Amniotic epithelial cell (primary cell): ENCODE measurements at places on chromosomes 5 and 9.
A peak's percentile ranks its signal among the peaks of the same experiment; 100 is the strongest.

DNA sequence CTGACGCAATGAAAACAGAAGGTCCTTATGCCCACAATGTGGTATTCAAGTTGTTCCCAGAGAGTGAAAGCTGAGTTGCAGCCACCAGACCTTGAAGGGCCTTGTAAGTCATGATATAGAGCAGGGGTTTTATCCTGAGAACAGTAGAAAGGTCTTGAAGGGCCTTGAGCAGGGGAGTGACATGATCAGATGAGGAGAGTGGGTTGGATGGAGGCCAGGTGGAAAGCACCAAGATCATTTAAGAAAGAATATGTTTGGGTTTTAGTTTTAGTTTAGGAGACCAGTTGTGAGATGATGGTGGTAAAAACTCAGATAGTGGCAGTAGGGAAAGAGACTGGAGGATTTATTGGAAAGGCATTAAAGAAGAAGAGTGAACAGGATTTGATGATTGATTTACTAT is 5.9 kb downstream of the ITGA2 start:
- DNase-seq = no peak

DNA sequence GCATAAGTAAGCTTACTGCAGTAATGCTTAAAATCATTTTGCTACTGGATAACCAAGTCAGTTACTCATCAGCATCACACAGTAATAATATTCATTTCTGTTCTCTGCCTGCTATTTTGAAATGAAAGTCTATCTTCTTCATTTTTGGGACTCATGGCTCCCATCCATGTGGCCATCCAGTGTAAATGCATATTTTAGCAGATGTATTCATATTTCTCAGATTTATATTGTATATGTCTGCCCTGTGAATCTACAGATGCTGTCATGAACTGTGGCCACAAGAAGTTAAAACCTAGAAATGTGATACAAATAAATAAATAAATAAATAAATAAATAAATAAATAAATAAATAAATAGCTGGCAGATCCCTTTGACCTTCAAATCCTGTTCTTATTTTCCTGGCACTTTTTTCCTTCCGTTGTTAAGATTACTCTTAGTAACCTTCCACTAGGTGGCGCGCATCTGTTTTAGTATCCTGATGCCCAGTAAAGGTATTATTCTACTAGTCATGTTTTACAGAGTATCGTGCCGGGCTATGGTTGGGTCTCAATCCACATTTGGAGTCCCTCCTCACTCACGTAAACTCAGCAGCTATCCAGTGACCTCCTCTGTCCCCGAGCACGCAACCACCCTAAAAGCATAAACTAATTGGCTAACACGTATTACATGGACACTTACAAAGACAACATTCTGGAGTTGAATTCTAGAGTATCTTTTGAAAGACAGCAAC is 79.2 kb upstream of the IL7R start:
- DNase-seq = peak; percentile 85

GRCh38 chr5:124410539-124411488 is 335.6 kb downstream of the ZNF608 start:
- peak; percentile 33 for DNase-seq

DNA sequence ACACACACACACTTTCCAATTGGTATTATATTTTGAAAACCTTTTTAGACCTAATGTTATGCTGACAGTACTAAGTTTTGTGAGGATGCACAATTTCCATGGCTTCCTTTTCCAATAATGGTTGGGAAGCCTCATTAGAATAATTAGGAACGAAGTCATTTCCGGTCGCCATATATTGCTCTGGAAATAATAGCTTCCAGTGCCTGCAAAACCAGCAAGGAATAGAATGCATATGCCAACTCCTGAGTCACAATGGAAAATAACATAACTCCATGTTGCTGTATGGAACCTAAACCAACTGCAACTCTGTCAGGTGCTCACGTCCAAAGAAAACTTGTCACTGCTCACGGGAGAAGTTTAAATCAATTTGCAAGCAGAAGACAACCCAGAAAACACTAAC is 222.0 kb downstream of the EBF1 start:
- DNase-seq = no peak

DNA sequence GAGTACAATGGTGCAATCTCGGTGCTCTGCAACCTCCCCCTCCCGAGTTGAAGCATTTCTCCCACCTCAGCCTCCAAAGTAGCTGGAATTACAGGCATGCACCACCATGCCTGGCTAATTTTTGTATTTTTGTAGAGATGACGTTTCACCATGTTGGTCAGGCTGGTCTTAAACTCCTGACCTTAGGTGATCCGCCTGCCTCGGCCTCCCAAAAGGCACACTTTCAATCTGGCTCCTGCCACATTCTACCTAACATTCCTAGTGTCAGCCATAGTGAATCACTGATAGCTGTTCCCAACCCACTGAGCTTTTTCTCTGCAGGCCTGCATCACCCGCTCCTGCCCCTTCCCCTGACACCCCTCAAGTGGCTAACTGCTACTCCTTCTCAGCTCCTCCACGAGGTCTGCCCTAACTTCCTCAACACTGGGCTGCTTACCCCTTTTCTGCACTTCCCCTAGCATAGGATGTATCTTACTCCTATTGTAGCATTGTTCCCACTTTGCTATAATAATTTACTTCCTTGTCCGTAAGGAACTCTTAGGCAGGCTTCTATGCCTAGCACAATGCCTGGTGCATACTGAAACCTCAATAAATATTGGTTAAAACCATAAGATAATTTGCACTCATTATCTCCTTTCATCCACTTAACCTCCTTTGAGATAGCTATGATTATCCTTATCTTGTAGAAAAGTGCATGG is 42.0 kb upstream of the LIFR start:
- DNase-seq = peak; percentile 46

DNA sequence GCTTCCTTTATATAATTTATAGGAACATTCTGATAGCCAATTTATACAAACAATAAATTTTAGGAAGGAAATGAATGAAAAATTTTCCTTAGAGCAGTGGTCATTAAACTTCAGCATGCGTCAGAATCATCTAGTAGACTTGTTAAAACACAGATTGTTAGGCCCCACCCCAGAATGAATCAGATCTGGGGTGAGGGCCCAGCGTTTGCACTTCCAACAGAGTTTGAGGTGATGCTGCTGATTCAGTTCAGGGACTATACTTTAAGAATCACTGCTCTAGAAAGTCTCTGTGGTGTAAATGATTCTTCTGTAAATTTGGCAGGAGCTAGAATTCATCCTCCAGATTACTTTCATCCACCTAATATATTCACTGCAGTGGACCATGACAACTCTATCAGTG is 80.4 kb downstream of the SLC12A2 start:
- DNase-seq = peak; percentile 36

DNA sequence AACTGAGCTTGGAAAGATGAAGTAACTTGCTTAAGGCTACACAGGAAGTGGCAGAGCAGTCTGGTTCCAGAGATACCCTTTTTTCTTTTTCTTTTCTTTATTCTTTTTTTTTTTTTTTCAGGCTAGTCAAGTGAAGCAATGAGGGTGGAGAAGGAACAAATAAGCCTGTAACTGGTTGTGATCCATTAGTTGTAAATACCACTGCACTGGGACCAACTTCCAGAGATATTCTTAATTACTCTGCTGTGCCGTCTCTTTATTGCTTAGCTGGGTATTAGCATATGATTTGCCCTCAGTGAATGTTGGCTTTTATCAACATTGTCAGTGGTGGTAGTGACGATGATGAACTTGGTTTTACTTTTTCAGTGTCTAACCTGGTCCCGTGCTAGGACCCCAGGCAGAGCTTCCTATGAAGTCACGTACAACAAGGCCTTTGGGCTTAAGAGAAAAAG is 26.7 kb downstream of the LNPEP start:
- DNase-seq = no peak

- no peak for DNase-seq
Observed at GRCh38 chr5:90191352-90192045, 218.1 kb downstream of the CETN3 start.

DNA sequence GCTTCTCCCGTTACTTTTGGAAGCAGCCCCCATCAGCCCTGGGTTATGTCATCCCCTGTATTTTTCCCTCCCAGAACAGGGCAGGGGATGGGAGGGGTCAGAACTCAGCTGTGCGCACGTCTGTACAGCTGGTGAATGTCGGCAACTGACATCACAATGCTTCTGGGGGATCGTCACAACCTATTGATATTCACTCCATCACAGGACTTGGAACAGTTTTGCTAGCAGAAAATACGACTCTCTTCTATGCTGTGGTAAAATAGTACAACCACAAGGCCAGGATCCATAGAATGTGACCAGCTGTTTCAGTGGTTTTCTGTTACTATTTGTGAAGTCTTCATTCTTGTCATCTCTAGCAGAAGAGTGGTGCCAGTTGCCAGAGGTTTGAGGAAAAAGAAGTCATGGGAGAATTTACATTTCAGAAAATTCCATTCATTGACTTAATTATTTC is 77.1 kb upstream of the KLF4 start:
- no peak for DNase-seq

DNA sequence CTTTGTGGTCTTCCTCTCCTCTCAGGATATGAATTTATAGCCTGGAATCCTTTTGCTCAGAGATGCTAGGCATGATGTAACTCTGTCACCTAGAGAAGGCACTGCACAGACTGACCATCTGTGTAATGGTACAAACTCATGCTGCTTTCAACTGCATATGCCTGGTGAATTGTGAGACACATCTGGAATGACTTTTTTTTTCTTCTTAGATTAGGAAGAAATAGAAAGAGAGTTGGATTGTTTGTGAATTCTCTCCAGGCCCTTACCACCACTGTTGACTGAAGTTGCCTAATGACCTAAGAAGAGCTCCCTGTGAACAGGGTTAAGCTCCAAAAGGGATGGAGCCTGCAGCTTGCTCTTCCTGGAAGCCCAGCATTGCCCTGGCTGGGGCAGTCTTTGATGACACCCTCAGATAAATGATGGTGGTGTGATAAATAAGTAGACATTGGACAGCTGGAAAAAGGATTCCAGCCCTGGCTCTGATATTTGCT is 47.8 kb upstream of the TRIM32 start:
- DNase-seq = no peak

- DNase-seq = no peak
Observed at GRCh38 chr9:82423700-82424099, 435.1 kb downstream of the SPATA31D1 start.

DNA sequence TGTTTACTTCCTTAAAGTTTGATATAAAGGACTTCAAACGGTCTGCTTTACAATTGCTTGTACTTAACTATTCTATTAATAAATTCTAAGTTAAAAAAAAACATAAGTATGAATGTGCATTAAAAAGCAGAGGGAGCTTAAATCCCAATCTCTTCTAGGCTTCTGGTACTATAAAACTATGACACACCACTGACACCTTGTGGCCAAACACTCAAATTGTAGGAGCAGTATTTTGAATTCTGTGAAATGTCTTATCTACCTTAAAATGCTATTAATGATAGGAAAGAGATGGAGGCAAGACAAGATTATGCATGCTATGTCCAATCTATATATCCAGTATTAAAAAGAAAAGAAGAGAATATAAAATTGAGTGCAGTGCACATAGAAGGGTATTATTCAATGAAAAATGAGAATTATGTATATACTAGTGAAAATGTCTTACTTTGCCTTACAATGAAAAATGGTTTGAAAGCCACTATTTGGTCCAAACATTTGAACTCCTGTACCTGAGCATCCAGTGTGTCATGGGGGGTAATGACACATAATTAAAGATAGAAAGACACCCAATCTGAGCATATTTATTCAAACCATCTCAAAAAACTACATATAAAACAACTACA is 87.6 kb downstream of the ERP44 start:
- DNase-seq = peak; percentile 64

DNA sequence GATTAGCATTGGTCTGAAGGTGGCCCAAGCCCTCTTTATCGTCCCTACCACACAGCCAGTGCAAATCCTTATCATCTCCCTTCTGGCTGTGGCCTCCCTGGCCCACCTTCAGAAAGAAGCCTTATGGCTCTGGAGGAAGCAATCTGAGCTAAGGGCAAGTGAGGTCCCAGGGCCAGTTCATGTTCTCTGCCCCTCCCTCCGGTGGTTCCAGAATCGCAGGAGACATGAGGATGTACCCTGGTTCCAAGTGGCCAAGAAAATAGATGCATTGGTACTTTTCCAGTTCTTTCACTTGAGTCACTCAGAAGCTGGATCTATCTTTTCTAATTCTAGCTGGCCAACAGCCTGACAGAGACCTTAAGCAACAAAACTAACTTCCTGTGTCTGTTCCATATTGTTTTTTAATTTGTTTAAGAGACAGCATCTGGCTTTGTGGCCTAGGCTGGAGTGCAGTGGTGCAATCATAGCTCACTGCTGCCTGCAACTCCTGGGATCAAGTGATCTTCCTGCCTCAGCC is 60.7 kb downstream of the LHFPL2 start:
- DNase-seq = peak; percentile 89

DNA sequence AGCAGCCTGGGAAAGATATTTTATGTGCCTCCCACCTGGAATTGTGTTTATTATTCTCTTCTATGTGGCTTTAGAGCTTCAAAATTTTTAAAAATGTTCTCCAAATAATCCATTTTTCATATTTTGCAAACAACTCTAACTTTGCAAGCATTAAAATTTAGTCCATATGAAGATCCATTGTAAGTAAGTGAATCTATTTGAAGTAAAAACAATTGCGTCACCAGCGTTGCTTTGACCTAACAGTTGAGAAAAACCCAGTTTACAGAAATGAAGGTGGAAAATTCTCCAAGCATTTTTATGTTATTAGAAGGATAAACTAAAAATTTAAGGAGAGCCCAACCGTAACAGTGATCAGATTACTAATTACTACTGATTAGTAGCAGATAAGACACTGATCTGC is 38.9 kb upstream of the TLX3 start:
- peak; percentile 25 for DNase-seq

GRCh38 chr9:79689576-79689975 is 117.8 kb downstream of the TLE4 start:
- DNase-seq = no peak

- DNase-seq = no peak
Observed at GRCh38 chr9:9215050-9215449, 1397.8 kb downstream of the PTPRD start.

DNA sequence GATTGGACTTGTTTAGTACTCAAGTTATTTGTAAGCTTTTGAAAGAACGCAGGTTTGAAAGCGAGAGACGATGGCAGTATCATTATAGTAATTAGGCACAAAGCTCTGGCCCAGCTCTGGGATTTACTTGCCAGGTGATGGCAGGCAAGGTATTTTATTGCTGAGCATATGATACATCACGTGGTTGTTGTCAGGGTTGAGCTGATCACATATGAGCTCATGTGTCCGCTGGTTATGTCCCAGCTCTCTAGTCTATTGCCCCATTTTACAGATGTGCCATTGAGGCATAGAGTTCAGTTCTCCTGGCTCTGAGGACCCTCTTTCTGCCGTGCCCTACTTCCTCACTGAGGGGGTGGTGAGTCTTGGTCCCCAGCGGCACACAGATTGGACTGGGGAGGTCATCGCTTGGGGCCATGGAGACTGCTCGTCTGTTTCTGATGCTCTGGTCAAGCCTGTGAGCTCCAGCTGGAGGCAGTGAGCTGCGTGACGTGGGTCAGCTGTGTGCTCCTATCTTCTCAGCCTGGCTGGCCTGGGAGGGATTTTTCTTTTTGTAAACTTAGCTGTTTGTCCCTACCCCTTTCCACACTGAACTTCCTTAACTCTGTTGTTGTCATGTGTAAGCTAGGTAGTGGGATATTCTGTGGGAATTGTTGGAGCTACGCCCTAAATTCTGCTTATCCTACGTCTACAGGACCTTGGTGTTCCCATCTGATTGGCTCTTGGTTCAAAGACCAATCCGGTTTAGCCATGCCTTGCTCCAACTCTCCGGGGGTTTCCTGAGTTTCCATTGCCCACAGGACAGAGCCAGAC is 2.2 kb downstream of the NXNL2 start:
- DNase-seq = no peak

GRCh38 chr5:131210151-131210510 is 39.4 kb downstream of the LYRM7 start:
- no peak for DNase-seq
